ENCODE measurements at places on chromosomes 4 and X.

GRCh38 chr4:156377036-156377710 is 423.5 kb upstream of the CTSO start:
- DNase-seq: no peak

- DNase-seq: peak; percentile 68
Measured at GRCh38 chr4:118772081-118772766, 63.7 kb downstream of the SEC24D start.

DNA sequence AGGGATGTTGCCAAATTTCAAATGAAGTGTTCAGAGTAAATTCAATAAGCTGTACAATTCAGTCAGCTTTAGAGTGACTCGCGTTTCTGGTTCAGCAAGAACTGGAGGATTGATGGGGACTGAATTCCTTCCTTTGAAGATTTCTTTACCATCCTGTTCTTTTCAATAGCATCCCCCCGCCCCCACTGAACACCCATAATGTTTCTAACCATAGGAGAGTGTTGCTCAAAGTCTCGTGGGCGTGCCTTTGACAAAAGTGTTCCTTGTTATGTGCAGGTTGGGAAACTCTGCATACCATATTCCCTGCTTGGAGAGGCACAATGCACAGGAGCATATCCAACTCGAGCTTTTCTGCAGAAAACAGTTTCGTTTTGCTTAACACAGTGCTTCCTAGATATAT is 323.5 kb upstream of the CASK start:
- no peak for DNase-seq

- peak; percentile 32 for DNase-seq
Measured at GRCh38 chrX:72539822-72540221, 32.8 kb downstream of the HDAC8 start.

DNA sequence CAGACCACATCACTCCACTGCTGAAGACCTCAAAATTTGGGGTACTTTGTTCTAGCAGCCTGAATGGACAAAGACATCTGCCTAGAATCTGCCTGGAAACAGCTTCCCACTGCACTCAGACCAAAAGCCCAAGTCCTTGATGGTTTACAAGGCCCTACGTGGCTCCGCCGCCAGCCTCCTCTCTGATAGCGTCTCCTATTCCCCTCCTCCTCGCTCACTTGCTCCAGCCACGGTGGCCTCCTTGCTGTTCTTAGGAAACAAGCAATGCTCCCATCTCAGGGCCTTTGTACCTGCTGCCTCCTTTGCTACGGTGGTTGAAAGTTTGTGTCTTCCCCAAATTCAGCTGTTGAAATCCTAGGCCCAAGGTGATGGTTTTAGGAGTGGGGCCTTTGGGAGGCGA is 34.7 kb upstream of the SORCS2 start:
- no peak for DNase-seq

- no peak for DNase-seq
Measured at GRCh38 chrX:41822892-41823291, 98.9 kb downstream of the GPR82 start.

DNA sequence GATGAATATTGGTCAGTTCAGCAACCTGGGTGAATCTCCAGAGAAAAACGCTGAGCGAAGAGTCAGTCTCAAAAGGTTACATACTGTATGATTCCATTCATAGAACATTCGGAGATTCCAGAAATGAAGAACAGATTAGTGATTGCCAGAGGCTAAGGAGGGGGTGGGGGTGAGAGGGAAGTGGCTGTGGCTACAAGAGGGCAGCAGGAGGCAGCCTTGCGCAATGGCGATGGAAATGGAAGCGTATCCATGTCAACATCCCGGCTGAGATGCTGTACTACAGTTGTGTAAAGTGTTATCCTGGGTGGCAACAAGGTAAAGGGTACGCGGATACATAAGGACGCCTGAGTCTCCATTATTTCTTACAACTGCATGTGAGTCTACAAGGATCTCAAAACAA is 18.0 kb downstream of the LYAR start:
- no peak for DNase-seq

DNA sequence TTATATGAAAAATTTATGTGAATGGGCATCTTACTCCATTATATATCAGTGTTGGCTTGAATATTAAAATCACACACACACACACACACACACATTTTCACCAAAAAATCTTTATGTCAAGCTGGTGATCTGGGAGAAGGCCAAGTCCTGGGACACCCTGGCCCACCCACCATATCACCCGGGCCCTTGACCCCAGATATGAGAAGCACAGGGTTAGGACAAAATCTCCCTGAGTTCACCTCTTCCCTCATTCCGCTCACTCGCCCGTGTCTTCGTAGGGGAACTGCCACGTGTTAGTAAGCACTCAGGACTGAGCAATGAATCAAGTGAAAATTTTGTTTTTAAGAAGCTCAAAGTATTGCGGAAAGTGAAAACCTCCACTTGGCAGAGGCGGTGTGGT is 103.8 kb upstream of the PSAPL1 start:
- DNase-seq: no peak

- DNase-seq: peak; percentile 51
Measured at GRCh38 chrX:150569155-150569477, 695 bp downstream of the MTM1 start.

- peak; percentile 16 for DNase-seq
Measured at GRCh38 chr4:159232465-159233106, 129.7 kb downstream of the RAPGEF2 start.

GRCh38 chrX:17185431-17185830 is 189.6 kb upstream of the NHS start:
- DNase-seq: no peak

- no peak for DNase-seq
Measured at GRCh38 chrX:73400136-73400748, 46.6 kb upstream of the CDX4 start.

DNA sequence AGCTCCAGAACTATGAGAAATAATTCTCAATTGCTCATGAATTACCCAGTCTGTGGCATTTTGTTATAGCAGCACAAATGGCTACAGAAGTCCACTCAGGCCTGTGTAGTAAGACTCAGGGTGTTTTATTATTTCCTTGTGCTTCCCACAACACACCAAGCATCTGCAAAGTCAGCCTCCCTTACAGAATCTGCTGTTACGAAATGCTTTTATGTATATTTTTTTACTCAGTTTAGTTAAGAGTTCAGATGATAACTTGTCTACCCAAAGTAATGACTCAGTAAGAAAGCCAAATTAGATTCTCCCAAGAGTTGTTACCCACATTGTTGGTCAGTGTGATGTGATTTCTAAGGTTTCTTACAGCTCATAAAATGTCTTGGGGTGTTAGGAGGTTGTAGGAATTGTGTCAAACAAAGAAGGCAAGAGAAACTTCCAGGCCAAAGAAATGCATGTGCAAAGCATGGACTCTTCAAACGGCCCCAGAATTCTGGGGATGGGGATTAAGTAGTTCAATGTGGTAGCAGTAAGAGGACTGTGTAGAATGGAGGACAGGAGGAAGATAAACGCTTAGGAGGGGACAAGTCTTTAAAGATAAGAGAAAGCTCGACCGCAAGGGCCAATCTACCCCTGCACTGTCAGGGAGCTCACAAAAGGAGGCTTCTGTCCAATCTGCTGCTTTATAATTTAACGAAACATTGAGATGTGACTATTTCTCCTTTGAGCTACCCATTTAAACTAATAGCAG is 35.4 kb upstream of the TMEM184C start:
- no peak for DNase-seq

DNA sequence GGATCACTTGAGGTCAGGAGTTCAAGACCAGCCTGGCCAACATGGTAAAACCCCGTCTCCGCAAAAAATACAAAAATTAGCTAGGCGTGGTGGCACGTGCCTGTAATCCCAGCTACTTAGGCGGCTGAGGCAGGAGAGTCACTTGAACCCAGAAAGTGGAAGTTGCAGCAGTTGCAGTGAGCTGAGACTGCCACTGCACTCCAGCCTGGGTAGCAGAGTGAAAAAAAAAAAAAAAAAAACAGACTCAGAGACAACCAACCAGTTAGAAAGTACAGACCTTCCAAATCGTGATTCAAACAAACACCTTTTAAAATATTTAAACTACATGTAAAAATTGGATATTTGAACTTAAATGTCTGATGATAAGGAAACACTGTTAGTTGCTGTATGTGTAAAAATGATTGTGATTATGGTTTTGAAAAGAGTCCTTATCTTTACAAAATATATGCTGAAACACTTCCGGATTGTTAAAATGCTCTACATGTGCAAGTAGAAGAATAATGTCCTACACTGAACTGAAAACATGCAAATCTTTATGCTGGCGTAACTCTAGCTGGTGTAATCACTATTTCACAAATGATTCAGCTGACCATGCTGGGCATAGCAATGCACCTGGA is 37.8 kb downstream of the SH3KBP1 start:
- DNase-seq: peak; percentile 56

GRCh38 chr4:87356832-87357526 is 34.0 kb downstream of the HSD17B11 start:
- no peak for DNase-seq

DNA sequence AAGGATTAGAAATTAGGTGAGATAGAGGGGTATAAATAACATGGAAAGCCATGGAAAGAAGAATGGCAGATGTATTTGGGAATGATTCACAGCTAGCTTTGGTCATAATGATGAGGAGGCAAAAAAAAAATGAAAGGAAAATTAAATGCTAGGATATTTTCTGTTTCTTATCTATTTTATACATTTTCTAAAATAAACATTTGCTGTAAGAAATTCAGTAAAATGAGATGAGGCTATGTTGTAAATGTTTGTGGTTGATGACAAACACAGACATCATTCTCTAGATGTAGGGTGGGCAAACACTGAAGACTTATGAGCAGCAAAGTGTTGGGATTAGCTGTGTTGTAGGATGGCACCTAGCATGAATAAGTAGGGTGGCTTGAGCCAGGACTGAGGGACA is 407.1 kb downstream of the IL15 start:
- no peak for DNase-seq

DNA sequence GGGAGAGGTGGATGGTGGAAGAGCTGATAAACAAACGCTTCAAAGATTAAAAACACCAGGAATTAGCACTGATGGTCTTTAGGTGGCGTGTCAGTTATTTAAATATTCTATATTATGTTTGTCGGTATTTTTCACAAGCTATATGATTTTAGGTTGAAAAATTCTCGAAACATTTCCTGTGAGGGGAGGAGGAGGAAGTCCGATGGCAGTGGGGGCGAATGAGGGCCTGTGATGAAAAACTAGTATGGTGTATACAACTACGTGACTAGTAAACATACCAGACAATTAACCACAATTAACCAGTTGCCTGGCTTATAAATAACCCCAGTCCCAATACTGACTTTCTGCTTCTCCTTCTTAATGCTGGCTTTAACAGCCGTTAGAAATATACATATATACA is 595 bp upstream of the NAP1L2 start:
- DNase-seq: no peak

GRCh38 chr4:46266106-46266505 is 123.8 kb downstream of the GABRA2 start:
- no peak for DNase-seq

DNA sequence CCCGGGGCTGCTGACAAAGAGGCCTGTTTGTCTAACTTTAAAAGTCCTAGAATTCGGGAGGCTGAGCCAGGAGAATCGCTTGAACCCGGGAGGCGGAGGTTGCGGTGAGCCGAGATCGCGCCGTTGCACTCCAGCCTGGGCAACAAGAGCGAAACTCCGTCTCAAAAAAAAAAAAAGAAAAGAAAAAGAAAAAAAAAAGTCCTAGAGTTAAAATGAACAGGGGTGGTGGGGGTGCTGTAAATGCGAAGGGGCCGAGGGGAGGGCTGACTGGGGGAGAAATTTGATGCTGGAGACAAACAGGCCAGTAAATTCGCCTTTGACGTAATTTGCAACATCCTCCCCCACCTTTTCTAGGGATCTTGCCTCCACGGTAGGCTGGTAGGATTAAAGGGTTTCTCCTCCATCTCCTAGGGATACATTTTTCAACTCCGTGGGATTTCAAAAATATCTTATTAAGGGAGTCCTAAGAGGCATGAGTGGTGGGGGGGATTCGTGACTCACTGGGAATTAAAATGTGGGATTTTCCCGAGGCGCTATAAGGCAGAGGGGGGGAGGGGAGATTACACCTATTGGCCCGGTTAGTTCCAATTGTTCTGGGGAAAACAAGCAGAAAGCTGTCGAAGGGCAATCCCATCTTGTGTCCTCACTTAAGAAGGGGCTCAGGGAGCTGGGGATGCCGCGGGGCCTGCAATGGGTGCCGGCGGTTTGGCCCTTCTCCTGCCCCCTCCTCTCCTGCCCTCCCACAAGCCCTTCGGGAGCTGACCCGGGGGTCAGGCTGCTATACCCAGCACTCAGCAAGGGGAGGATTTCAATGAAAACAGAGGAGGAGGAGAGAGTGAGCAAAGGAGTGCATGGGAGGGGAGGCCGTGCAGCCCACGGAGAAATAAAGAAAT is 3.0 kb upstream of the BCOR start:
- no peak for DNase-seq

GRCh38 chr4:94880956-94881355 is 123.2 kb downstream of the BMPR1B start:
- no peak for DNase-seq

DNA sequence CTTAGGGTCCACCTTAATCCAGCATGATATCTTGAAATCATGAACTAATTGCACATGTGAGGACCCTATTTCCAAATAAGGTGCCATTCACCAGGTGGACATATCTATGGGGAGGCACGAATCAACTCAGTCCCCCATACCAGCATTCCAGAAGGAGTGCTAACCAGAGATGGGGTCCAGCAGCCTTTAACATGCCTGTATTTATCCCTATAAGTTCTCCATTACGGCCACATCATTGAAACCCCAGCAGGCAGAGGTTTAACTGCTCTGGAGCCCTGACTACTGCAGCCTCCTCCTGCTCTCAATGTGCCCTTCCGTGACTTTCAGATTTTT is 3.2 kb upstream of the ASMTL start:
- no peak for DNase-seq

GRCh38 chr4:146243141-146243882 is 29.0 kb downstream of the REELD1 start:
- no peak for DNase-seq

DNA sequence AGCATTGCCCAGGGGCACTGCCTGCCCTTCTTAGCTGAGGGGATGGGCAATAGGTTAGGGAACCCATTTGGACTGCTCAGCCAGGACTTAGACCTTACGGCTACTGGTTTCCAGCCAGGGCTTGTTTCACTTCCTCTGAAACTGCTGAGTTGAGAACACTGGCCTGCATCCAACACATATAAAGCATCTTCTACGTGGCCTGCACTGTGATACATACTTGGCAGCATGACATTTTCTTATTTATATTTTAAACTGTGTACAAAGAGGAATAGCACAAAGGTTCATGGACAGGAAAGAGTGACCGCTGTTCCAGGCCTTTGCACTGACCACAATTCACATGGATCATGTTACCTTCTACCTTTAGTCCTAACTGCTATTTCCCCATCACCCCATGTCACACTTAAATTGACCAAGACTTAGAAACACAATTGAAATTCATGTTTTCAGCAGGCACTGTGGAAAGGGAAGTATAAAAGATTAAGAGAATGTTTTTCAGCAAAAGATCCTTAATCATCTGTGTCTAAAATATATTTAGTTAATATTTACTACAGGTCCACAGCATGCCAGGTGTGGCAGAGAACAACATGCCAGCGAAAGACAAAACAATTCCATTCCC is 43.7 kb downstream of the NLGN4X start:
- no peak for DNase-seq
